ENCODE measurements at places on chromosomes 6 and 20.

GRCh38 chr6:152129691-152130151 lies 322.2 kb downstream of the ESR1 start:
- no peak for DNase-seq

GRCh38 chr6:30712441-30712945 lies 4.6 kb downstream of the MDC1 start:
- no peak for DNase-seq

- DNase-seq: no peak
Observed at GRCh38 chr20:47269309-47270165, 87.0 kb downstream of the ZMYND8 start.

- no peak for DNase-seq
Observed at GRCh38 chr6:13913226-13914001, 11.3 kb upstream of the RNF182 start.

DNA sequence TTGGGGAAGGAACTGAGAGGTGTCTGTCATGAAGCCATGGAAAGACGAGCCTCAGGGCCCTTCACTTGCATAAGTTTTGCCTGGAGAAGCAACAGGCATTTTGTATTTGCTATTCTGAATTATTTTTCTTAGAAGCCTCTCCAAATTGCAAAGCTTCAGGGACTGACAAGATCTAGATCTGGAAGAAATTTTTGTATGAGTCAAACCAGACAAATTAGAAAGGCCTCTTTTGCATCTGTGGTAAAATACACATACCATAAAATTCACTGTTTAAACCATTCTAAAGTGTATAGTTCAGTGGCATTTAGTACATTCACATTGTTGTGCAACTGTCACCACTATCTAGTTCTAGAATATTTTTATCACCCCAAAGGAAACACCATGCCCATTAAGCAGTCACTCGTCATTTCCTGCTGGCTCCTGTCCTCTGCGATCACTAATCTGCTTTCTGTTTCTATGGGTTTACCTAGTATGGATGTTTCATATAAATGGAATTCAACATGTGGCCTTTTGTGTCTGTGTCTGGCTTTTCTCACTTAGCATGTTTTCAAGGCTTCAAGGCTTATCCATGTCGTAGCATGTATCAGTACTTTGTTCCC lies 269.1 kb downstream of the PHF3 start:
- DNase-seq: no peak
